Left cardiac atrium (tissue), 4 donors: ENCODE measurements at places on chromosomes 6 and 20. TPM values are rescaled to one million over a fixed set of nuclear protein-coding genes. Genes with fewer than 3 reads are reported as not detected.

Gene CST5
- total RNA-seq = not detected

Gene BNIP5
- not detected for total RNA-seq

Gene DTD1
- total RNA-seq = 12.1 TPM

Gene MUCL3
- total RNA-seq = not detected

Gene HSPA12B
- total RNA-seq = 19.3 TPM

Gene CALHM5
- total RNA-seq = 2.5 TPM
